ENCODE measurements at places on chromosomes 7 and 10. TPM values are rescaled to one million over a fixed set of nuclear protein-coding genes. Genes with fewer than 3 reads are reported as not detected.

DNA sequence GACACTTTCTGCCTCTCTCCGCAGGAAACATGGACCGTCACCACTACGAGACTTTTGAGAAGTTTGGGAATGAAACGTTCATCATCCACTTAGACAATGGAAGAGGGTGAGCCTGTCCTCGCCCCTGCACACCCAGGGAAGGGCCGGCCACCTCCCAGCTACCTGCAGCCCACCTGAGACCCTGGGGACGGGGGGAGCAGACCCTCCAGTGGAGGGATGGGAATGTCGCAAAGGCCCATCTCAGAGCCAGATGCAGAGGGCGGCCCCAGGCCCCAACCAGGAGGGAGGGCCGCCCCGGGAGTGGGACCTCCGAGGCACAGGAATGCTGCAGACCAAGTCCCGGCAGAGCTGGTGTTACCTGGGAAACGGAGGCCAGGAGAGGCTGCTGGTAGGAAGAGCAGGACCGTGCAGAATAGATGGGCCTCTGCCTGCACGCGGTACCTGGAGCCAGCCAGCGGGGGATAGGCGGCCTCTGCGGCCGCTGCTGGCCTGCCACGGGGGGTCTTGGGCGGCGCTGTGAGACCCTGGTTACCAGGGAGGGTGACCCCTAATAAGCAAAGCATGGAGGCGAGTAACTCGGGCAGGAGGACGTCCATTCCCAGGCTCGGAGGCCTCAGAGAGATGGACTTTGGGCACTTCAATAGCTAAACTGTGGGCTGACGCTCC lies 32.9 kb upstream of the FOXL3 start:
- no peak for DNase-seq

- no peak for DNase-seq
Observed at GRCh38 chr7:96181174-96181573, 140.7 kb downstream of the SLC25A13 start.

GRCh38 chr10:31030800-31031199 lies 865 bp downstream of the ZNF438 start:
- no peak for DNase-seq

GRCh38 chr7:85239109-85239508 lies 52.3 kb upstream of the SEMA3D start:
- DNase-seq = no peak

DNA sequence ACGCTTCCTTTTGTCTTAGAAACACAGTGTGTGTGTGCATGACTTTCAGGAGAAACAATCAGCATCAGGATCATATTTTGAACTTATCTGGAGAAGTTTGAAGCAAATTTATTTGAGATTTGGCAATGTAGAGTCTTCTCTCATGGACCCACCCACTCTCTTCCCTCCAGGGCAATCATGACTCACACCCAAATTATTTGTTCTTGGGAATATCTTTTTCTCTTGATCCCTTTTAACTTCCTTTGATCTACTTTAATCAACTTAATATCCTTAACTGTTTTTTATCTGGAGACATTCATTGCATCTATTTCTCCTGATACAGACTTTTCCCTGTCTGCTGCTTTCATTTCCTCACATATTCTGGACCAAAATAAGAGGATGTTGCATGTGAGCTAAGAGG lies 1174.3 kb downstream of the GATA3 start:
- no peak for DNase-seq

DNA sequence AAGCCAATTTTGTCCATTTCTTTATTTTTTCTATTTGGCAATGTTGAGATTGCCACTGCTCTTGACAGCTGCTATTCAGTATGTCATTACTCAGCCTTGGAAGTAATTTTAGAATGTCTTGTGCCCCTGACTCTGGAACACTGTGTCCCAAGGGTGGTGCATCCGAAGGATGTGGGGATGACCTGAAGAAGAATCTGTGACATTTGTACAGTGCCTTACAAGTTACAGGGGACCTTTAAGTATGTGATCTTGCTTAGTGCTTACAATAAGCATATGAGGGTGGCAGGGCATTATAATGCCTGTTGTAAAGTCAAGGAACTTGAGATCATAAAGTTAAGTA lies 239.5 kb downstream of the REEP3 start:
- DNase-seq = no peak

- no peak for DNase-seq
Observed at GRCh38 chr7:98123365-98123696, 16.7 kb downstream of the LMTK2 start.

GRCh38 chr7:30771174-30771879 lies at the start of gene MINDY4:
TSS of gene MINDY4 (plus strand) at chr7:30771417. CDS start at chr7:30771494, 77 bp downstream.
- peak; percentile 95 for DNase-seq

- DNase-seq = peak; percentile 56
Observed at GRCh38 chr10:102670871-102671434, 26.7 kb downstream of the TRIM8 start.

DNA sequence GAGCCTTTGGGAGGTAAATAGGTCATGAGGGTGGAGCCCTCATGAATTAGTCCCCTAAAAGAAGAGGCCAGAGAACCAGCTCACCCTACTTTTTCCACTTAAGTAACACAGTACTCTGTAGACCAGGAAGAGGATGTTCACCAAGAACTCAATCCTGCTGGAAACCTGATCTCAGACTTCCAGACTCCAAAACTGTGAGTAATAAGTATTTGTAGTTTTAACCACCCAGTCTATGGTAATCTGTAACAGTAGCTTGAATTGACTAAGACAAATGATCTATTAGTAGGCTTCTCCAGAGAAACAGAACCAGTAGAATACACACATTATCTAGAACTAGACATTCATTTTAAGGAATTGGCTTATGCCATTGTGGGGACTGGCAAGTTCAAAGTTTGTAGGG lies 51.5 kb downstream of the ANKMY2 start:
- DNase-seq = no peak

The PDZD7 gene
- 0.09 TPM for total RNA-seq

The GBX1 gene
- total RNA-seq = not detected

The TIMM23B gene
- total RNA-seq = 28.8 TPM

The TMEM213 gene
- not detected for total RNA-seq

Measured in K562 (cell line).